Activated naive CD8-positive, alpha-beta T cell treated with anti-CD3 and anti-CD28 coated beads for 36 hours (primary cell): ENCODE measurements at places on chromosomes 2 and 18. TPM values are rescaled to one million over a fixed set of nuclear protein-coding genes. Genes with fewer than 3 reads are reported as not detected.

The SIX3 gene
- total RNA-seq, result not detected

- no peaks in the 10 kb centered on the region for H3K36me3 ChIP-seq
- no peak overlapping the region for H3K27ac ChIP-seq
- H3K4me3 ChIP-seq, result no peak overlapping the region
- peaks cover 3% of the 10 kb centered on the region for H3K27me3 ChIP-seq
These were observed 42.0 kb upstream of the MSH2 start for GRCh38 chr2:47360927-47361326.

DNA sequence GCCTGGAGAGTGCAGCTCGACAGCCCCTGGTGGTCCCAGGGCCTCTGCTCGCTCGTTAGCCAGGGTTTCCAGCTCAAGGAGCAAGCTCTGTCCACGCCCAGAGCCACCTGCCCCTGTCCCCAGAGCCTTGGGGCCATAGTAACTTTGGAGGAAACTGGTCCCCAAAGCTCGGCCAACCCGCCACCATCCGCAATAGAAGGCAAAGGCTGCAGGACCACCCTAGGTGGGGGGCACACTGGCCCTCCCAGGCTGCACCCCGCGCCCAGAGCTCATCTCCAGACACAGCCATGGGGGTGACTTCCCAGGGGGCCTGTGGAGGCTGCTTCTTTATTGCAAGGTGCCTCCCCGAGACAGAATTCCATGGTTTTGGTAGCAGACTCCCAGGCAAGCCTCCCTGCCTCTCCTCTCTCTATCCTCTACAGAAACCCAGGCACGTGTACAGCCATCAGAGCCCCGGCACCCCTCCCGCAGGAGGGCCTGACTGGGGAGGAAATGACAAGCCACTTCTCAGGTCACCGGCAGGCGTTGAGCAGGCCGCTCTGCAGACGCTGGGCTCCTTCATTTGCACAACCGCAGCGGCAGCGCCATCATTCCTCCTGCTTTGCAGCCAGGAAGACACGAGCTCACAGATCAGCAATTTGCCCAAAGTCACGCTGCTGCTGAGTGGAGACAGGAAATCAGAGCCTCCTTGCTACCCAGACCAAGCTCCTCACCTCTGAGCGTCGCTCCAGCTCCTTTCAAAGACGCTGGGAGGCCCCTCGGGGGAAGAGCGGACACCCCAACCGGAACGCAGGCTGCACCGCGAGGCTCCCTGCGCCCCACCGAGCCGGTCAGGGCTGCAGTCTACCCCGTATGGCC is 80.2 kb downstream of the NDUFA10 start:
- H3K27me3 ChIP-seq, result no peaks in the 10 kb centered on the region
- H3K4me3 ChIP-seq, result peak overlapping the region; percentile 13
- peaks cover 7% of the 10 kb centered on the region for H3K4me1 ChIP-seq

The PCARE gene
- total RNA-seq, result not detected

The SCN9A gene
- not detected for total RNA-seq
